ENCODE measurements at places on chromosomes 7 and 10.

GRCh38 chr7:3754493-3755341 lies 453.7 kb downstream of the SDK1 start:
- no peak for DNase-seq

- DNase-seq, result no peak
Observed at GRCh38 chr10:43155741-43156140, 17.5 kb downstream of the CSGALNACT2 start.

DNA sequence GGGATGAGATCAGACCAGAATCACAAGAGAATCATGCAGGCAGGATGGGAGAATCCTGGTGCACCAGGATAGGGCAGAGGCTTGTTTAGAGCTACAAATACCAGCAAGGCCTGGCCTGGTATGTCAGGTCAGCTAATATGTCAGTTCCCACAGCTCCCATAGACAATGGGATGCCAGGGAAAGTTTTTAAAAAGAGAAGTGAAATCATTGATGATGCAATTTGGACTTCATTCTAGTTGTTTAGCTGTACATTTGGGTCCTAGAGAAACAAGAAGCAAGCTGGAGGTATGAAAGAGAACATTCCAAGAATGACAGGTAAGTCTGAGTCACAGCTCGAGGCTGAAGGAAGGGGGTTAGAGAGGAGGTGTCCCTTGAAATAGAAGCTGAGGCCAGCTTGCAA lies 45.2 kb downstream of the GPR141 start:
- no peak for DNase-seq

GRCh38 chr7:34155220-34155908 lies 250.0 kb downstream of the BMPER start:
- no peak for DNase-seq

GRCh38 chr7:66549466-66549865 lies 79.2 kb upstream of the KCTD7 start:
- no peak for DNase-seq

DNA sequence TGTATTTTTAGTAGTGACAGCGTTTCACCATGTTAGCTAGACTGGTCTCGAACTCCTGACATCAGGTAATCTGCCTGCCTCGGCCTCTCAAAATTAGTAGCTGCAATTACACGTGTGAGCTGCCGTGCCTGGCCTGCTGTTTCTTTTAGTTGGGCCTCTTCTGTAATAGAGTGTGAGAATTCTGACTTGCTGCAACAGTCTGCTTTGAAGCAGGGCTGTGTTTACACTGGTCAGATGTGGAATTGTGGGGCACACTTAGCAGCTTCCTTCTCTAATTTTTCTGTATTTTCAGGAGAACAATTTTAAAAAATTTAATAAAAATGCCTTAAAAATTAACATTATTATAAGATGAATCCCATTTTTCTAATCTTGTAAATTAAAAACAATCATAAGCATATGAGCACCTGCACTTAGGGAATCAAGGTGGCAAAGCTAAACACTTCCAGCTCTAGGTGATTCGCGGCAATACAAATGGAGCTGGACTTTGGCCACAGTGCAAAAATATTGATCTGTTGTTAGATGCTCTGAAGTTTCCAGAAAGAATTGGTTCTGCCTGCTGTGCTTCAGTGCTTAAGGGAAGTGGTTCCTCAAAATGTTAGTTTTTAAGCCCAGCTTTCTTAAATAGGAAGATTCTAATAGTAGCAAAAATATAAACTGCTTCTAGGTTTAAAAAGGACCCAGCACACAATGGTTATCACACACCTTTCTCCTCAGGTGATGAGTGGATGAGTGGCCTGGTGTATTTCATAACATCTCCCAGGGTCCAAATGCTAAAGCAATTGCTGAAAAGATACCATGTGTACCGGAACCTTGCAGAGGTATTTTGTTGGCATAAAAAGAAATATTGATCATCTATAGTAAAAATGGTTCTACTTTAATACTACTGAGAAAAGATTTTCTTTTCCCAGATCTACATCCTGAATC lies 63.5 kb upstream of the ATRNL1 start:
- DNase-seq, result no peak

DNA sequence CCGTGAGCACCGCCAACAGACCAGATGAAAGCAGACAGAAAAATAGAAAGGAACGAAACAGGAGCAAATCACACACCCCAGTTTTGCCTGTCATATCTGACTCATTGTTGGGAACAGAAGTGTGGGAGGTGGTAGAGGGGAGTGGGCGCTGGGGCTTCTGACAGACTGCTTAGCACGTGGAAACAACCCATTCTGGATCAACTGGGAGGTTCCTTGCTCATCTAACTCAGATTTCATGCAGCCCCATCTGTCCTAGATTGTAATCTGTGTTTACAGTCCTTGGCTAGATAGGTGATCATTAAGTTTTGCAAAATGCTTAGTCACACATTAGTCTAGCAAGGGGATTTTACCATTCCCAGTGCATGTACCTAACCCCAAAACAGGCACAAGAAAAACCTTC lies 154.1 kb downstream of the NRP1 start:
- no peak for DNase-seq

DNA sequence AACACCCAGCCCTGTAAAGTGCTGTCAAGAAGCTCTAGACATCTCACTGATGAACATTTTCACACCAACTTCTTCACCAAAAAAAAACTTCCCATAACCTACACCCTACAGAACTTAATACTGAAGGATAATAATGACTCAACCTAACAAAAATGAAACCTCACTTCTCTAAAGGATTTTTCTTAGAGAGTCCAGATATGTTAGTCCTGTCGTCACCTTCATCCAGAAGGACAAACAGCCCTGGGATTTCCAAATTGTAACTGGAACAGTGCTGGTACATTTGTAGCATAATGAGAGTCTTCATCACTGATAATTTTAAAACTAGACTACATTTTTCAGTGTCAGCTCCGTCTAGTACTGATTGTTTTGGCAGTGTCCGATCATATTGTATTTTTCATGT lies 528.6 kb upstream of the CELF2 start:
- DNase-seq, result no peak

GRCh38 chr7:38518541-38518940 lies 112.6 kb downstream of the AMPH start:
- DNase-seq, result no peak

- no peak for DNase-seq
Observed at GRCh38 chr10:124041675-124042445, 51.5 kb downstream of the CHST15 start.

DNA sequence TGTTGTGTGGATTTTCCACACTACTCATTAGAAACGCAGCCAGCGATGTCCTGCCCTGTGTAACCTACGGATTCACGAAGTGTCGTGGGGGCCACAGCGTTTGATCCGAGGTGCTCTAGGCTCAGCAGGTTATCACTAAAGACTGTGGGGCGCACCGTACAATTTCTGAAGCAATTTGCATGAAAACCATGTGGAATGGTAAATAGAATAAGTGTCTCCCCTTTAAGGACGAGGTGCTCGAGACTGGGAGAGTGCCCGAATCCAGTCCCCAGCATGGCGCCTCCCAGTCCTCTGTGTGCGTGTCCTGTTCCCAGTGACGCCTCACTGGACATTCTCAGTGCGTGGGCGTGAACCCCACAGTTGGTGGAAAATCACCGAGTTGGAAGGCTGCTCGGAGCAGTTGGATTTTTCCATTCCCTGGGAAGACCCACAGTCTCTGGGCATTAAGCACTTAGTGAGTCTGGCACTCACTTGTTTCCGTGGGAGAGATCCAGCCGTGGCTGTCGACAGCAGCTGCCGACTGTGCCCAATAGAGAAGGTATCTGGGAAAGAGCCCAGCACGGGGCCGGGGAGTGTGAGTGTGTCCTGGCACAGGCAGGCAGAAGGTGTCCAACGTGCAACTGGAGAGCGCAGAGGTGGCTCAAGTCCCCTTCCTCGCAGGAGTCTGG lies 37.0 kb downstream of the PFKP start:
- no peak for DNase-seq

DNA sequence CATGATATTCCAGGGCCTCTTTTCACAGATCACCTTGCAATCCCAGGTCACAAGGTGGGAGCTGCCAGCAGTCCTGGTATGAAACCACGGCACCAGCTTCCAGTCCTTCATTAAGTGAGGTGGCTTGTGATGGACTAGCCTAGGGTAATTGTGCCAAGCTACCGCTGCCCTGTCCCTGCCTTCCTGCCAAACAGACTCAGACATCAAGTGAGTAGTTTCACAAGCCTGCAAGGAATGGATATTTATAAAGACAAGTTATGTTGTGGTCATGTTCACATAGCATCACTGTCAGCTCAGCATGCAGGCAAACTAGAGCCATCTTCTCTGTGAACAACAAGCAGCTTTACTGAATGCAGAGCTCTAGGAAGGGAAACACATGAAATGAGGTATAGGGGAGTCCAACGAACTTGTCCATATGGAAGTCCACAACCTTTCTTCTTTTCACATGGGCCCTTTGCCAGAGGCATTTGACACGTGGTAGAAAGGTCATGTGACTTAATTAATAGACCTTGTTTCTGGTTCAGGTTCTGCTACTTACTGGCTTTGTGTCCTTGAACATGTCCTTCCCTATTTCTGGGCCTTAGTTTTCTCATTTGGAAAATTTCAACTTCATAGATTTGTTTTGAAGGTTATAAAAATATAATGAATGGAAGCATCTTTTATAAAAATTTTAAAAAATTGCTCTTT lies 1061.2 kb downstream of the KCNMA1 start:
- no peak for DNase-seq

- DNase-seq, result no peak
Observed at GRCh38 chr7:147894271-147894670, 696.3 kb upstream of the C7orf33 start.

- DNase-seq, result no peak
Observed at GRCh38 chr7:121634356-121634755, 238.2 kb upstream of the FAM3C start.

DNA sequence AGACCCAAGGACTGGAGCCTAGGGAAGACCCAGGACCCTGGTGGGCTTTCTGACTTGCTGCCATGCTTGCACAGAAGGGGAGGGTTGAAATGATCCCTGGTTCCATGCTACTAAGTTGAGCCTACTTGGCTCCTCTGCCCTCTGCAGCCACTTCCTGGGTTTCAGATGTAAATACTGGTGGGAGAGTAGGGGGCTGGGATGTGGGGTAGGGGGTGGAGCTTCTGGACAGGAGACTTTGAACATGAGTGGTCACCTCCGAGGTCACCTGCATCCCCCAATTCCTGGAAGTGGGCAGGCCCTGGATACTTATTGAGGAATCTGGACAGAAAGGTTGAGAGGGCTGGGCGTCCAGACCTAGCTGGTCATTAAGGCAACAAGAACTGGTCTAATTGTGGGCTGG lies 2.9 kb upstream of the ZMIZ1 start:
- no peak for DNase-seq

DNA sequence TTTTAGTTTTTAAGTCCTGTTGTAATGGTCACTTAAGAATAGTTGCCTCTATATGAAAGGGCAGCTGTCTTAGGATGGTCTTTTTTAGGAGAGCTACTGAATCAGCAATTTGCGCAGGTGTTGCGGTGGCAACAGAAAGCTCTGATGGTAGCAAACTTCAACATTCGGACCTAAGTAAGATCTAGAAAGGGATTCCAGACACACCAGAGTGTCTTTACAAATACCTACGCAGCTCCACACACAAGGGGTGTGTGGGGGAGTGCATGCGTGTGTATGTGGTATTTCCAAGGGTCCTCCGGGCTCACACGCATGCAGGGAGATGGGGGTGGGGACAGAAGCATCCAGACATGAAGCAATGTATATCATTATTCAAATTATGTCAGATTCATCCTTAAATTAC lies 438.6 kb upstream of the MGMT start:
- no peak for DNase-seq

GRCh38 chr7:44750921-44751571 lies 2.4 kb downstream of the ZMIZ2 start:
- DNase-seq, result no peak

DNA sequence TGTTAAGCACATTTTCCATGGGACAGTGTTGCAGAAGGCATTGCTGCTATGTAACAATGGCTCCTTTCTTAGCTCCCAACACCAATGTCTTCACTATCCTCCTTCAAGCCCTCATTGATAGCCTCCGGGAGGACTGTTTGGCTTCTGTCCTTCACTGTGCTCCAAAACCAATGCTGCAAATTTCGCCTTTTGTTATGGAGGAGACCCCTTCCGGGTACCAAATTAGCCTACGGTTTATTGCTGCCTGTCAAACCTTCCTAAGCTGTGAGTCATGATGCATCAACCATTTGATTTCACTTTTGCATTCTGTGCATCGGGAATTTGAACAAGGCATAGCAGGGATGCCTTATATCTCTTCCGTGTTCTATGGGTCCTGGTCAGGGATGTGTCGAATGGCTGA lies 432.9 kb downstream of the GATA3 start:
- DNase-seq, result no peak

GRCh38 chr10:3911241-3911640 lies 126.2 kb upstream of the KLF6 start:
- DNase-seq, result no peak

DNA sequence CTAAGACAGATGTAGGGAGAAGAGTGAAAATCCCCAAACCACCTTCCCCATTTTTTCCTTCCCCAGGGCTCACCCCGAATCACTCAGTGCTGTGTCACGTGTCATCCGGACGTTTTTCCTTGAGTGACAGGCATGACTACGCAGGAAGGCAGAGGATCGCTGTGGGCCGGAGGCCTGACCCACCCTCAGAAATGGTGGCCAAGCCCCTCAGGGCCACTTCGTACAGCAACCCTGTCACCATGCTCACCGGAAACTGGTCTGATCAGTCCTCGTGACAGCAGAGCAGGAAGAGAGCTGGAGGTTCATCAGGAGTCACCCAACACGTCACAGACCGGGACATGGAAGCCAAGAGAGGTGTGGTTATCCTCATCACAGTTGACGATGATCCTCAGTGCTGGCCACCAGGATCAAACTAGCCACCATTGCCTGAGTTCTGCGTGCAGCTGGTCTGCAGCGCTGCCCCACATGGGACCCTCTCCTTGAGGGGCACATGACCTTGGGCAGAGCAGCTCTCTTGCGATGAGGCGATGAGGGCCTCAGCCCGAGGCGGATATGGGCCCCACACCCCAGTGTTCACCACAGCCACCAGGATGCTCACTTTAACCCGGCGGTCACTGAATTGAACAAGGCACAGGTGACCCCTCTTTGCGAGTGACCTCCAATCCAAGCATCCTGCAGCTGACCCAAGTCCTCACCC lies 99.3 kb upstream of the INSIG1 start:
- no peak for DNase-seq

- DNase-seq, result no peak
Observed at GRCh38 chr7:151888079-151889067, 11.5 kb upstream of the PRKAG2 start.

DNA sequence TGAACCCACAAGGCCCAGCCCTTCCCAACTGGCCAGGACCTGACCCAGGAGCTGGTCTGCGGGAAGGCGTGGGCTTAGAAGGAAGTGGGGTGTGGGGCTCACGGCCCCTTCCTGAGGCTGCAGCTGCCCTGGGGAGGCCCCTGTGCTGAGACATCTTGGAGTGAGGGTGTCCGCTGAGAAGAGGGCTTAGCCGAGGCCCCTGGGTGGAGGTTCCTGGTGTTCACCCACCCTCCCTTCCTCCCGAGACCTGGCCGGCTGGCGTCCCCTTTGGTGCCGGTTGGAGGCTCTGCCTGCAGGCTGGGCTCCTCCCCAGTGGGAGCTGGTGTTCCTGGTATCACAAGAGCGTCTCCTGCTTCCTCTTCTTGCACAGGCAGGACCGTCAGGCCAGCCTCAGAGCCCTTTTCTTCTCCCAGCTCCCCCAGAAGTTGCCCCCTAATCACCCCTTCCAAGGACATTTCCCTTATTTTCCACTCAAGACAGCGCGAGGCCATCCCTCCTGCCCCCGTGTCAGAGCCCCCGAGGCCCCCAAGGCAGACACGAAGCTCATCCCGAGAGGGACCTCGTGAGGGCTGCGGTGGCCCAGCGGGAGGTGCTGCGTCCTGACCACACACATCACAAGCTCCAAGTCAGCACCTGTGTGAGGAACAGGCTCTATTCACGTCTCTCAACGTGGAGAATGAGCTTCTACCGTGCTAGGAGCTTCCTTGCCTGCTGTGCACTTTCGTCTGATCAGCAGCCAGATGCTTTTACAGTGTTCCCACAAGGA lies 25.1 kb upstream of the FAM20C start:
- no peak for DNase-seq
